NCI-H526 treated with DMSO at 0.1 percent for 48 hours (cell line): ENCODE measurements at places on chromosomes 7 and 10.
A peak's percentile ranks its signal among the peaks of the same experiment; 100 is the strongest.

DNA sequence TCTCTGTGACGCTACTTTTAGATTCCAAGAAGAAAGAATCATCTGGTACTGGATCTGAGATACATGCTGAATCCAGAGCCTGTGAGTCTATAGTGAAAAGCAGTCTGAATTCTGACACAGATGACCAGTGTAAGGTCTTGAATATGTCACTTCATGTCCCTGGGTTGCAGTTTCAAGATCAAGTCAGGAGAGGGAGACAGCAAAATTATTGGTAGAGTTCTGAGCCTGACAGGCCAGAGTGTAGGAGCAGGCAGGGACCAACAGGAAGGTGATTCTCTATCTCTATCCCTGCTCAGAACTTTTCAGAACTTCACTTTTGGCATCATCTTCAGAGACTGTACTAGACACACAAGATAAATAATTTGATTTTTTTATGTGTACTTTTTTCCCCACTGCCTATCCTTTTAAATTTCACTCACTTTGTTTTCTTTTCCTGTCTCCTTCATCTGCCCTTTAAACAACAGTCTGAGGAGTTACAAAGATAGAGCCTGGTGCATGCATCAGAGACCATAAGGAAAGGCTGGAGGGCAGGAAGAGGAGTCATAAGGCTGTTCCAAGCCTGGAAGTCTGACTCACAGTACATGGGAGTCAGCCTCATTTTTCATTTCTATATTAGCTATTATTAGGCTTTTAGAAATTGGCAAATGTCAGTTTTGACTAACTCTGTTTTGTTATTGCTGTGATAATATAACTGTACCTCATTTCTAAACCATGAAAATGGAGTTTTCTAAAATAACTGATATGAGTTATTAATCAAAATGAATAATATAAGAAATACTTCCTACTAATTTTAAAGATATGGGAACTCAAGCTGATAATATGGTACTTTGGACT lies 120.2 kb upstream of the TMEM229A start:
- peak; percentile 38 for DNase-seq

DNA sequence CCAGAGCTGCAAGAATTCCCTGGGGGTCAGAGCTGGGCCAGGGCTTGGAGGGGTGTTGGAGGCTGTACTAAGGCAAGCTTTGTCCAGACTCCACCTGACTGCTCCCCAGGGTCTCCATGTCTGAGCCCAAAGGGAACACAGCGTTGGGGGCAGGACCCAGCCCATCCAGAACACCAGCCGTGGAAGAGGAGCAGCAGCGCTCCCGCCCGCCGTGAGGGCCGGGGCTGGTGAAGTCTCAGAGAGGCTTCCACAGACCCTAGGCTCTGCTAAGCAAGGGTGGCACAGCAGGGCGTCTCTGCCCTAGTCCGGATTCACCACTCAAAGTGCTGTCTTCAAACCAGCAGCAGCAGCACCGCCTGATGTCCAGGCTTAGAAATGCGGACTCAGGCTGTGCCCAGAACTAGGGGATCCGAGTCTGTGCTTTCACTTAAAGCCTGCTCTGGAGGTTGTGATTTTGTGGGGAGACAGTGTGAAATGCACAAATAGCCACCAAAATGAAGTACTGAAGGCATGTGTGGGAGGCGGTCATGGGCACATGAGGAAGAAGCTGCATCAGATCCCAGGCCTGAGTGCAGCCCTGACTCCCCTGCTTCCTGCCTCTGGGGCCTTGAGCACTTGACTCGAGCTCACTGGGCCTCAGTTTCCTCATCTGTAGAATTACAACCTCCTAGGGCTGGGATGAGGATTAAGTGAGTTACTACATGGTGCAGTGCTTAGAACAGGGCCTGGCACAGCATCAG lies 16.6 kb upstream of the AQP1 start:
- no peak for DNase-seq

GRCh38 chr7:152313217-152313616 lies 122.6 kb downstream of the KMT2C start:
- no peak for DNase-seq

GRCh38 chr7:132049462-132050304 lies 493.3 kb upstream of the PODXL start:
- DNase-seq = peak; percentile 5

DNA sequence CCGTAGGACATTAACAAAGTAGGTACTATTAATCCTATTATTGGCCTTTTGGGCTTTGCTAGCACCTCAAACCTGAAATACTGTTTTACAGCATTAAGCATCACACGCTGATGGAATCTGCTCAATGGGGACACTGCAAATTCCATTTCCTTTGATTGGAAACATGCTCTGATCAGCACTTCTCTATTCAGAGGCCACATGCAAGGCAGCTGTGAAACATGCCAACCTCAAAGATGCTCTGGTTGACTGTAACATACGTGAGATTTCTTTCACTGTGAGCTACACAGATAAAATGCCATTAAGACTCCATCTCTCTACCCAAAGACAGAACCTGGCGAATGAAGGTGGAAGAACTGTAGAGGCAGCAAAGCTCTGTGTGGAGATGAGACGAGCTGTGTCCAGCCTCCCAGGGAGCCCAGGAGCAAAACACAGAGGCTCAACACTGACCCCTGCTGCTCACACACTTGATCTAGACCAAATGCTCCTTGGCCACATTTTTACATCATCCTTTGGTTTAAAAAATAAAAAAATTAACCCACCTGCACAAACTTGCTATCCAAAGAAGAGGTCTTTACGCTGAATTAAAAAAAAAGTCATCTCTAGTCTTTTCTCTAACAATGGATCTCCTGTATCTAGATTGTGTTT lies 8.0 kb downstream of the RSU1 start:
- no peak for DNase-seq

GRCh38 chr7:85600395-85600794 lies 413.5 kb upstream of the SEMA3D start:
- DNase-seq = no peak

DNA sequence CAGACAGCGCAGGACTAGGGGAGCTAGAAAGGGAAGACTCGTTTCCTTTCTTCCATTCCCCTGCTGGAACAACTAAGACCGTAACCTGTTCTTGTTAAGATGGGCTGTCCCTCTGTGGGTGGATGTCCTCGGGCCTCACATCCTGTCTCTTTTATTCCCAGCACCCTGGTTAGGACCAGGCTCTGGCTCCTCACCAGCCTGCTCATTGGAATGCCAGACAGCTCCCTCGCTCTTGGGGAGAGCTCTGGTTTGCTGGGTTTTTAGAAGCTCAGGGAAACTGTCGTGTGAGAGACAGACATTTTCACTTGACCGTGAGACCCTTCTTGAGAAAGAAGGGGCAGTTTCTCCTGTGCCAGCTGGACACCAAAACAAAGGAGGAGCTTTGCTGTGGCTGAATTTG lies 58.1 kb upstream of the HABP2 start:
- no peak for DNase-seq

DNA sequence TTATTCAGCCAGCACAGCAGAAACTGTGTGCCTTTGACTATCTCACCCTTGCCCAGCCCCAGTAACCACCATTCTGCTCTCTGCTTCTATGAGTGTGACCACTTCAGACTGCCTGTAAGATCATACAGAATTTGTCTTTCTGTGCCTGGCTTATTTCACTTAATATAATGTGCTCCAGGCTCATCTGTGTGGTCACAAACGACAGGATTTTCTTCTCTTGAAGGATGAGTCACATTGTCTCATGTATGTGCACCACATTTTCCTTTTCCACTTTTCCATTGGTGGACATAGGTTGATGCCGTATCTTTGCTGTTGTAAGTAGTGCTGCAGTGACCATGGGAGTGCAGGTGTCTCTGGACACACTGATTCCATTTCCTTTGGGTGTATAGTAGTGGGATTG lies 122.5 kb upstream of the LANCL2 start:
- no peak for DNase-seq

DNA sequence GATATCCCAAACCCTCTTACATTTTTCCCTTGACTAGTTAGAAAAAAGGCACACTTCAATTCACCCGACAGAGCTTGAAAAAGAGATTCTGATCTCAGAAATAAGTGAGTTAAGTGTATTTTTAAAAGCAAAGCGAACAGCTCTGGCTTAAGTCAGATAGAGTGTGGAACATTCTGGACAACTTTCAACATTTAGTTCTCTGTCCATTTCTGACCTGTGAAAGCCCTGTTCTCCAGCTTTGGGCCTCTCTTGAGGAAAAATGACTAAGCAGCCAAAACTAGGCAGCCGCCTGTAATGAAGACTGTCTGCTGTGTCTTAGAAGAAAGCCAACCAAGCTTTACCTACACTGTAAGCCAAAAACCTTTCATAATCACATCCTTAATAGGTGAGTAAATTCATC lies 50.5 kb downstream of the CDK6 start:
- no peak for DNase-seq

GRCh38 chr10:87761153-87761552 lies 56.9 kb downstream of the ATAD1 start:
- DNase-seq = no peak

GRCh38 chr10:58840840-58841435 lies 328.3 kb downstream of the BICC1 start:
- no peak for DNase-seq

GRCh38 chr10:1627945-1628344 lies 109.4 kb downstream of the ADARB2 start:
- no peak for DNase-seq

DNA sequence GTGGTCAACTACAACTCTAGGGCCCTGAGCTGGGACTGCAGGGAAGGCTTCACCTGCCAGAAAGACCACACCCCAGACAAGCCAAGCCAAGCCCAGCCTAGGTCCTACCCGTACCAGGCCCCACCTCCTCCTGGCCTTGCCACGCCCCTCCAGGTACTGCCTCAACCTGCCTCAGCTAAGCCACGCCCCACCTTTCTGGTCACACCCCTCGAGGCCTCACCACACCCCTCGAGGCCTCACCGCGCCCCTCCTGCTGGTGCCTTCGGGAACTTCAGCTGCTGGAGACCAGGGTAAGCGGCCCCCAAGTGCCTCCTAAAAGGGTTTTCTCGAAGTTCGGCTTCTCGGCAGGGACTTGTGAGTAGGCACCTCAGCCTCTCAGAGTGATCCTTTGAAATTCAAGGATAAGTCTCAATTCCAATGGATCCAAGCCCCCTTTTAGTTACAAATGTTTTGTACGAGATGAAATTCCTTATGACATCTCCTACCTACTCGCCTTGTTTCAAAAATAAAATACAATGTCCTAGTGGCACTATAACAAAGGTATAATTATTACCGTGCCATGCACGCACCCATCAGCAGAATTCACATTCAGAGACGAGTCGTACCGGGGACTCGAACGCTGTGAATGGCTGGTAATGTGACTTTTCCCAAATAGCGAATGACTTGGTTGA lies 171.2 kb downstream of the ARHGAP21 start:
- peak; percentile 55 for DNase-seq

DNA sequence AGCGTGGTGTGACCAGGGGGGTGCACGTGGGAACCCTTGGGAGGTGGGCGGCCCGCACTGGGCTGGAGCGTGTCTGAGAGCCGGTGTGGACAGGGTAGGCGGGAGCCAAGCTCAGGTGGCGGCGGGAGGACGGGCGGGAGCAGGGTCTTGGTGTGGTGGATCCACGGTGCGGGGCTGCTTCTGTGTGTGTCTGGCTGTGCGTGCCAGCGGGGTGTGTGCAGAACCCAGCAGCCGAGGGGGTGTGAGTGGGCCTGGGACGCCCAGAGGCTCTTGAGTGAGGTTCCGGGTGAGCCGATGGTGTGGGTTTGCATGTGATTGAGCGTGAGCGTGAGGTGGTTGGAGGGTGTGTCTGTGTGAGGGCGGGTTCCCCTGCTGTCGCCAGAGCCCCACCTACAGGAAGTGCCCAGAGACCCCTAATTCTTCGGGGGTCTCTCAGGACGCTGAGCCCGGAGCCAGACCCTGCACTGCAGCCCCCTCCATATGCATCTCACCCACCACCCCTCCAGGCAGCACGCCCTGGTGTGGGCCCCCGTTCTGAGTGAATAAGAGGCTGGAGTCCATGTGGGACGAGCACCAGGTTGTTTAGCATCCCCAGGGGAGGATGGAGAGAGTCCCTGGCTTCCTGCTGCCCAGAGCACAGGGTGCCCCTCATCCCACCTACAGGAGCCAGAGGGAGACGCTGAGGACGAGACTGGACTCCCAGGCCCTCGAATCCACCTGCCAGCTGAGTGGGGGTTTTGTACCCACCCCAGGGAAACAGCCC lies 78.2 kb downstream of the ELFN1 start:
- no peak for DNase-seq
